ENCODE measurements at places on chromosomes 2 and 18.

DNA sequence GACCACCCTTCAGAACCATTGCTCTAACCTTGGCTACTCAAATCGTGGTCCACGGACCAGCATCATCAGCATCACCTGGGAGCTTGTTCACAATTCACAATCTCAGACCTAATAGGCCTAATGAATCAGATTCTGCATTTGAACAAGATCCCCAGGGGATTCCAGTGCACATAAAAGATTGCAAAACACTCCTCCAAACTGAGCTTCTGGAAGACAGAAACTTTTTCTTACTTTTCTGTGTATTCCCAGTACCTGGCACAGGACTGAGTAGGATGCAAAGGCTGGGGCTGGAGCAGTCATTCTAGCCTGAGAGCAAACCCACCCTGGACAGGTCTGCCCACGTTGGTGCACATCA, 115.1 kb upstream of the COPS8 start:
- no peak for DNase-seq

GRCh38 chr18:47422524-47422923, 171.1 kb upstream of the SKOR2 start:
- DNase-seq: no peak

- no peak for DNase-seq
Observed at GRCh38 chr2:102051692-102052277, 60.0 kb downstream of the IL1R2 start.

DNA sequence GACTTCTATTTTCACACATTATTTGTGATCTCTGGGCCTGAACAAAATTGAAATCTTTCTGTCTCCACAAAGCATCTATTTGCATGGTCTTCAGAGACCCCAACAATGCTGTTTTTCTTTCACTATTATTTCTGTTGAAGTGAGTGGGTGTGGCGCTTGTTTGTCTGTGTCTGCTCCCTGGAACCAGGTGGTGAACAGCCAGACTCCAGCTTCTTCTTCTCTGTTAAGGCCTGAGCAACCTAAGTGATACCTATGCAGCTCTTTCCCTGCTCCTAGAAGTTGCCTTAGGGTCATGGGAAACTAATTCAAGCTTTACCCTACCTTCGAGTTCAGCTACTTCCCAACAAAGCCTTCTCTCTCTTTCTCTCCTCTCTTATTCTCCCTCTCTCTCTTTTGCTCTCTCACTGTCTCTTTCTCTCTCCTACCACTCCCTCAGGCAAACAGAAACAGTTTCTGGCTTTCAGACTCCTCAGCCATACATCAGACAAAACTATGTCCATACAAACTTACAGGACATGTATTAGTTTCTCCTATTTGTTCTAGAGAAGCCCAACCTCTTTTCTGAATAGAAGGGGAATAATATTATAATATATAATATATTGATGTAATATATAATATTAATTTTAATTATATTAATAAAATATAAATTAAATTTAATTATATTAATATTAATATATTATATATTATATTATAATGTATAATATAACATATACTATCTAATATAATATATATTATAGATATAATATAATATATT, 552.5 kb downstream of the DSC3 start:
- no peak for DNase-seq

DNA sequence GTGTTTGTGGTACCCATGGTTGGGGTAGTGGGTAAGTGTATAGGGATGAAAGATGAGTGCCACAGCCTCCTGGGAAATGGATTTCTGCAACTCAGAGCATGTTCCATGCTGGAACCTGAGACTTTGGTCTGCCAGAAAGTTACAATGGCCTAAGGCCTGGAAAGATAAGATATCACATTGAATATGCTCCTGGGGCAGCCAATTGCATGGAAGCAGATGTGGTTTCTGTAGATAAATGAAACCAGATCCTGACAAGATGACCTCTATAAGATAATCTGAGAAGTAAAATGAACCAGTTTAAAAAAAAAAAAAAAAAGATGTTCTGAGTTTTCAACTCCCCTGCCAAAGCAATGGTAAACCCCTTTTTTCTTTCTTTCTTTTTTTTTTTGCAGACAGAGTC, 91.4 kb upstream of the NCK2 start:
- DNase-seq: no peak

DNA sequence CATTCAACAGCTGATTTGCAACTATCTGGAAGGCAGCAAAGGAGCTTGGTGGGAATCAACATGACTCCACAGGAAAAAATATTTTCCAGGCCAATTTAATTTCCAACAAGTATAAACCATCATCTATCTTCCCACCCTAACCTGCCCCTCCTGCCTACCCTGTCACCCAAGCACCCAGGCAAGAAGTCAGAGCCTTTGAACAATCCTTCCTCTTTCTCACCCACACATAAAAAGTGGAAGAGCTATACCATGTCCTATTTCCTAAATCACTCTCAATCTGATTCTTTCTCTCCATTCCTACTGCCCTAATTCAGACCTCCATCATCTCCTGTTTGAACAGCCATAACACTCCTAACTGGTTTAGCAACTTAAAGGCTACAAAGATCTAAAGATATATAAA, 12.7 kb downstream of the SPIRE1 start:
- no peak for DNase-seq
